ENCODE measurements at places on chromosomes 13 and 19. TPM values are rescaled to one million over a fixed set of nuclear protein-coding genes. Genes with fewer than 3 reads are reported as not detected.

The FBXW9 gene
- 8.6 TPM for total RNA-seq

The RETN gene
- total RNA-seq, result not detected

The MAMSTR gene
- total RNA-seq, result 1.3 TPM

The PODNL1 gene
- 0.43 TPM for total RNA-seq

The CEACAM20 gene
- total RNA-seq, result not detected

The ZC3H4 gene
- total RNA-seq, result 118 TPM

The SERPINE3 gene
- total RNA-seq, result not detected
